ENCODE measurements at places on chromosomes 2 and 18.
A peak's percentile ranks its signal among the peaks of the same experiment; 100 is the strongest.

DNA sequence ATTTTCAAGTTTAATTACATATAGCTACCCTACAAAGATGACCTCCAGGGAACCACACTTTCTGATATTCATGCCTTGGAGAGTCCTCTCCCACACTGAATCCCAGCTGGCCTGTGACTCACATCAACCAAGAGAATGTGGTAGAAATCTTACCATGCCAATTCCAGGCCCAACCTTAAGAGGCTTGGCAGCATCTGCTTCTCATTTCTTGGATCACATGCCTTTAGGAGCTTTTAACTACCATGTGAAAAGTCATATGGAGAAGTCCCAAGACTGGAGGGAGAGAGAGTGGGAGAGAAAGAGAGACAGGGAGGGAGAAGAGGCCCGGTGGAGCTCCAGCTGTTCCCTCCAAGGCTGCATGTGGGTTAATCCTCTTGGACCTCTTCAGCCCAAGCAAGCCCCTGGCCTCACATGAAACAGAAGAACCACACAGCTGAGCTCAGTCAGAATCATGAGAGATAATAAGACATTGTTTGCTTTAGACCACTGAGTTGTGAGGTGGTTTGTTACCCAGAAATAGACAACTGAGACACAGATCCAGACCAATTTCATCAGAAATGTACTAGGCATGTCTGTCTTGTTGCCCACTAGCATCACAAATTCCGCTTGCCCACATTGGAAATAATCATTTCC is 190.7 kb downstream of the MTCL1 start:
- no peak for DNase-seq

GRCh38 chr2:166384774-166385173 is 9.0 kb upstream of the SCN9A start:
- no peak for DNase-seq

- no peak for DNase-seq
Measured at GRCh38 chr18:50340078-50340477, 34.8 kb upstream of the SKA1 start.

- DNase-seq, result no peak
Measured at GRCh38 chr2:238968616-238969384, 120.9 kb downstream of the TWIST2 start.

DNA sequence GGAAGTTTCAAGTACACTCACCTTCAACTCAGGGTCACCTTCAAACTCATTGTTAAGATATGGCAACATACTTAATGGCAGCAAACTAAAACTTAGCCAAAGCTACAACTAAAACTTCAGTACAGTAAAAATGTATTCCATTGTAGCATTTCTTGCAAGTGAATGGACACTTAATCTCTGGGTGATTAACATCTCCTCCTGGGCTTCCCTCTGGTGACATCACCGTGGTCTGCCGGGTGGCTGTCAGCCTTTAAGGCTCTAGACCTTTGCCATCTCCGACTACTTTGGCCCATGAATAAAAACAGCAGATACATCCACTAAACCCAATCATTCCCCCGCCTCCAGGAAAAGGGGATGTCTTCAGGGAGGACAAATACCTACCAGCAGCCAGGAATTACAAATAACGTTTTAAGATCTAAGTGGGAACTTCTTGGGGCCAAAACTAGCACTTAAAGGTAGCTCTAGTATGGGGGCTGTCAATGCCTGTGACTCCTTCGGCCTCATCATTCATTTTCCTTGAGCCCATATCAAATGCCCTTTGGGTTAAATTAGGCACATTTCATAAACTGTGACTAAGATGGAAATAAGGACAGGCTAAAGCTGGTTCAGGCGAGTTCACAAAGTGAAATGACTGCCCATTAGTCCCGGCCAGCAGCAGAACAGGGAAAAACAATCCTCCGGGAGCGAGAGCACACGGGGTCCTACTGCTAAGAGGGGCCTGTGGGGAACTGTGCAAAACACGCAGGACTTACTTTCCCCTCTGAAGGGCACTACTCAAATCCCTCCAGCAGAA is 1.1 kb downstream of the TFCP2L1 start:
- peak; percentile 41 for DNase-seq

Measured in MV-4-11 (cell line).